ENCODE measurements at places on chromosomes 2 and 18.

DNA sequence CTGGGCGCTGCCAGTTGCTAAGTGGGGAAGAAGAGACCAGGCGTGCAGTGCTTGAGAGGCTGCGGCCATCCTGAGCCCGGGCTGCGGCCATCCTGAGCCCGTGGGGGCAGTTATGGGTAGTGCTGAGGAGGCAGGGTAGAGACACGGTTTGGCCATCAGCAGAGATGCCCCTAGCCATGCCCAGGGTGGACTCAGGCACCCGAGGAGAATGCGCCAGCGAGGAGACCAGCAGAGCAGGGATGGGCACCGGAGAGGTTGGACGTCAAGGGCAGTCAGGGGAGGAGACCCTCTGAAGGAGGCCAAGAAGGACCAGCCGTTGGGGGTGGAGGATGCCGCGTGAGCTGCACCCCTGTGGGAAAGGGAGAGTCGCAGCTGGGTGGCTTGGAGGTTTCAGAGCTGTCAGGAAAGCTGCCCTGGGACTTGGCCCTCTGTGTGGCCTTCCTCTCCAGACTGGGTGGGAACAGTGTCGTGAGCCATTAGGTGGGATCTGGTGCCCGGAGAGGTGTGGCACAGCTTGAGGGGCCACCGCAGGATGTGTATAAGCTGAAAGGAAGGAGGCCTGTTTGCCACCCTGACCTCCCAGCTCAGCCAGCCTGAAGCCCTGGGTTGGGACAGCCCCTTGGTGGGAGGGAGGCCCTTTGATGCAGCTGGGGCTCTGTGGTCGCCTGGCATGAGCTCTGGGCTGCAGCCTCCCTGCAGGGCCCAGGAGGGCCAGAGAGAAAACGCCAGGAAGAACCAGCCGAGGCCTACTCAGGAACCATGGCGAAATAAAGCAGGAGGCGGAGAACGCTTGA lies 56.0 kb downstream of the SH3BP4 start:
- H3K4me1 ChIP-seq, result no peaks in the 10 kb centered on the region
- no peak overlapping the region for H3K27ac ChIP-seq
- H3K4me3 ChIP-seq, result no peak overlapping the region
- no peaks in the 10 kb centered on the region for H3K36me3 ChIP-seq
- H3K27me3 ChIP-seq, result no peaks in the 10 kb centered on the region

GRCh38 chr2:206158563-206159345 lies 490 bp downstream of the NDUFS1 start:
- DNase-seq, result no peak
- peaks cover 61% of the 10 kb centered on the region for H3K4me1 ChIP-seq
- H3K27me3 ChIP-seq, result no peaks in the 10 kb centered on the region
- peak overlapping the region; percentile 99 for H3K4me3 ChIP-seq

- no peak overlapping the region for H3K4me3 ChIP-seq
- DNase-seq, result no peak
- H3K27ac ChIP-seq, result no peak overlapping the region
- peaks cover 15% of the 10 kb centered on the region for H3K27me3 ChIP-seq
These were observed 328.7 kb downstream of the MTX2 start for GRCh38 chr2:176597916-176598315.

- H3K4me3 ChIP-seq, result no peak overlapping the region
- no peak for DNase-seq
- H3K27ac ChIP-seq, result no peak overlapping the region
These were observed 194.4 kb downstream of the SLC8A1 start for GRCh38 chr2:40257340-40258134.

- no peaks in the 10 kb centered on the region for H3K36me3 ChIP-seq
- H3K4me3 ChIP-seq, result no peak overlapping the region
- no peaks in the 10 kb centered on the region for H3K4me1 ChIP-seq
- no peak for DNase-seq
- no peak overlapping the region for H3K27ac ChIP-seq
- no peaks in the 10 kb centered on the region for H3K27me3 ChIP-seq
These were observed 75.8 kb downstream of the SPHKAP start for GRCh38 chr2:228105526-228106250.

All from activated B cell treated with CpG ODN at 0.5 μM for 24 hours (primary cell).